ENCODE measurements at places on chromosomes 13 and 19.
A peak's percentile ranks its signal among the peaks of the same experiment; 100 is the strongest.

DNA sequence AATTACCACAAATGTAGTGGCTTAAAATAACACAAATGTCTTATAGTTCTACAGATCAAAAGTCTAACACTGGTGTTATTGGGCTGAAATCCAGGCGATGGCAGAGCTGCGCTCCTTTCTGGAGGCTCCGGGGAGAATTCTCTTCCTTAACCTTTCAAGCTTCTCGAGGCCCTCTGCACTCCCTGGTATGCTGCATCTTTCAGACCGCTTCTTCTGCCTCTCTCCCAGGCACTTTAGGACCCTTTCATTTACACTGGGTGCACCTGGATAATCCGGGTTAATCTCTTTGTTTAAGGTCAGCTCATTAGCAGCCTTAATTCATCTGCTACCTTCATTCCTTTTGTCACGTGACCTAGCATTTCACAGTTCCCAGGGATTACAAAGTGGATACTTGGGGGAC is 211.3 kb upstream of the RFC3 start:
- no peak for DNase-seq
- peaks cover 14% of the 10 kb centered on the region for H3K27me3 ChIP-seq
- H3K36me3 ChIP-seq: no peaks in the 10 kb centered on the region
- H3K27ac ChIP-seq: no peak overlapping the region
- H3K4me3 ChIP-seq: no peak overlapping the region

GRCh38 chr13:61111529-61111928 is 304.1 kb downstream of the PCDH20 start:
- H3K27ac ChIP-seq: no peak overlapping the region
- no peaks in the 10 kb centered on the region for H3K36me3 ChIP-seq

GRCh38 chr19:52923778-52924593 is 758 bp upstream of the ZNF888 start:
- H3K4me1 ChIP-seq: peaks cover 31% of the 10 kb centered on the region
- peak overlapping the region; percentile 62 for H3K27ac ChIP-seq
- peak overlapping the region; percentile 84 for H3K4me3 ChIP-seq
- no peaks in the 10 kb centered on the region for H3K27me3 ChIP-seq
- DNase-seq: no peak

DNA sequence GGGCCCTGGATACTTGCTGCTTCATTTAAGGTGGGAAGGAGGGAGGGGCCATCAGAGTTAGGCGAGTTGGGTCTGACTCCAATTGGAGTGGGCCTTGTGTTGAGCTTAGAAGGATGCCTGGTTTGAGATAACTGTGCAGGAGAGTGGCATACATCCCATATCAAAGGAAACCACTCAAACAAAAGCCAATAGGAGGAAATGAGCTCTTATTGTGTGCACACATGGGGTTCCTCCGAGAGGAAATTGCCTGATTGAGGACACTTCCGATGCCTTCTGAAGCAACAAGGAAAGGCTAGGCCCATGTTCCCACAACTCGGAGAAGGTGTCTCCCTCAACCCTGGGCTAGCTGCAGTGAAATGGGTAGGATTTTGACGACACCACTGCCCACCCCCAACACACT is 19.6 kb downstream of the MBNL2 start:
- H3K4me3 ChIP-seq: no peak overlapping the region
- H3K27ac ChIP-seq: no peak overlapping the region
- H3K4me1 ChIP-seq: peaks cover 40% of the 10 kb centered on the region
- peaks cover 5% of the 10 kb centered on the region for H3K36me3 ChIP-seq
- DNase-seq: no peak

GRCh38 chr19:30760014-30760413 is 387.8 kb downstream of the ZNF536 start:
- H3K27me3 ChIP-seq: no peaks in the 10 kb centered on the region
- no peak overlapping the region for H3K4me3 ChIP-seq
- DNase-seq: no peak
- no peak overlapping the region for H3K27ac ChIP-seq
- no peaks in the 10 kb centered on the region for H3K36me3 ChIP-seq

DNA sequence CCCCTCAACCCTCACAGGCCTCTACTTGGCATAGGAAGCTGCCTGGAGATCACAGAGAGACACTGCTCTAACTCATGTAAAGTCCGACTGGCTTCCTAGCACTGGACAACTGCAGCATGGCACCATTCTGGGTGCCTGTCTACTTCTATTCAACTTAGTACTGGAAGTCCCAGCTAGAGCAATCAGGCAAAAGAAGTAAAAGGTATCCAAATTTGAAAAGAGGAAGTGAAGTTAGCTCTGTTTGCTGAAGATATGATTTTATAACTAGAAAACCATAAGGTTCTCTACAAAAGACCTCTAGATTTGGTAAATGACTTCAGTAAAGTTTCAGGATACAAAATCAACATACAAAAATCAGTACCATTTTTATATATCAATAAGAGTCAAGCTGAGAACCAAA is 1017.6 kb downstream of the PCDH9 start:
- H3K4me1 ChIP-seq: peaks cover 17% of the 10 kb centered on the region
- no peaks in the 10 kb centered on the region for H3K36me3 ChIP-seq
- no peak for DNase-seq

DNA sequence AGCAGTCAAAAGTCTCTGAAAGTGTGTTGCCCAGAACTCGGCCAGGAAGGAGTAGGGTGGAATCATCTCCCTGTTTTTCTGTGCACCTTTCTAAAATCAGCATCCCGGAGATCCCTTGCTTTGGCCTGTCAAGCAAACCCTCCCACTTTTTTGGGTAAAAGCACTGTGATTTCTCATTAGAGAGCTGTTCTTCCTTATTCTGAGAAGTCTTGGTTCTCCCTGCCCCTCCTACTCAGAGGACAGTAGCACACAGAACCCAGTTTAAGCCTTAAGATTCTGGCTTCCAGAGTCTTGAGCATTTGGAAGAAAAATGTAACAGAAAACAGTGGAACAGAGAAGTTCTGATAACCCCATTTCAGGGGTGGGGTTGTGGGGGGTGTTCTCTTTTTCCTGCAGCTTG is 52.6 kb upstream of the KATNAL1 start:
- no peak for DNase-seq
- no peaks in the 10 kb centered on the region for H3K27me3 ChIP-seq
- no peak overlapping the region for H3K27ac ChIP-seq
- H3K4me1 ChIP-seq: peaks cover 13% of the 10 kb centered on the region
- H3K36me3 ChIP-seq: peaks cover 6% of the 10 kb centered on the region
- H3K4me3 ChIP-seq: no peak overlapping the region

GRCh38 chr13:80297094-80297493 is 43.8 kb downstream of the SPRY2 start:
- H3K27ac ChIP-seq: no peak overlapping the region
- H3K36me3 ChIP-seq: no peaks in the 10 kb centered on the region
- no peak overlapping the region for H3K4me3 ChIP-seq
- no peak for DNase-seq
- H3K4me1 ChIP-seq: peaks cover 11% of the 10 kb centered on the region
- no peaks in the 10 kb centered on the region for H3K27me3 ChIP-seq

DNA sequence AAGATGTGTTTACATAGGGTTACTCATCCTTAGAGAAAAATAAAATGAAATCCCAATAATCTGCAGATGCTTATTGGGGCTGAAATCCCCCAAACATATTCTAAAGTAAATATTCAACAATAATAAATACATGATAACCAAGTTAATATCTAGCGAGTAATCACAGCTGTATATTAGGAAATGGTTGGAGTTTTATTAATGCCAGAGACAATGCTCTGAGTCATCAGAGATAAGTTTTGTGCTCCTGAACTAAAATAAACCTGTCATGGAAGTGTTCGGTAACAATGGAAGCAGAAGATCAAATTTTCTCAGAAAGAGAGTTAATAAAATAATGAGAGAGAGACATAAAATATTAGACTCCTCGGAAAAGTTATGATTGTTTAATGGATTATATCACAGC is 31.4 kb downstream of the FLT1 start:
- no peak overlapping the region for H3K4me3 ChIP-seq
- no peak overlapping the region for H3K27ac ChIP-seq
- H3K36me3 ChIP-seq: peaks cover 16% of the 10 kb centered on the region
- DNase-seq: no peak
- H3K27me3 ChIP-seq: no peaks in the 10 kb centered on the region

DNA sequence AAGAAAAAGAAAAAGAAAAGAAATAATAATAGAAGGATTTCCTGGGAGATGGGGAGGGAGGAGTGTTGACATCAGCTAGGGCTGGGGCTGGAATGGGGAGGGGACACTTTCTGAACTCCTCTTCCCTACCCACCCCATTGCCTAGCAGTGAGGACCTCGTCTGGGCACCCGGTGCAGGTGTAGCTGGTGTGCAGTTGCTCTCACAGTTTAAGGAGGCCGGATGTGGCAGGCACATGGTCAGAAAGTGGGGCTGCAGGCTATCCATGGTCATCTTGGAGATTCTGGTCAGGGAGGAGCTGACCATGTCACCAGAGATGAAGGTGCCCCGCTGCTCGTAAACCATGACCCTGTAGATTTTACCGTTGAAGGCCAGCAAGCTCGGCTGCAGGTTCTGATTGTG is 8.5 kb upstream of the TUBB4A start:
- no peak overlapping the region for H3K4me3 ChIP-seq
- no peaks in the 10 kb centered on the region for H3K4me1 ChIP-seq
- no peak overlapping the region for H3K27ac ChIP-seq
- H3K27me3 ChIP-seq: no peaks in the 10 kb centered on the region
- no peak for DNase-seq

GRCh38 chr13:40585911-40586471 is 80.5 kb downstream of the FOXO1 start:
- H3K27ac ChIP-seq: peak overlapping the region; percentile 63
- no peak for DNase-seq
- peaks cover 25% of the 10 kb centered on the region for H3K36me3 ChIP-seq
- peaks cover 92% of the 10 kb centered on the region for H3K4me1 ChIP-seq
- H3K4me3 ChIP-seq: no peak overlapping the region
- H3K27me3 ChIP-seq: no peaks in the 10 kb centered on the region

GRCh38 chr13:30396434-30397075 is 25.7 kb upstream of the UBE2L5 start:
- H3K27me3 ChIP-seq: no peaks in the 10 kb centered on the region
- H3K36me3 ChIP-seq: no peaks in the 10 kb centered on the region
- H3K27ac ChIP-seq: no peak overlapping the region
- H3K4me3 ChIP-seq: no peak overlapping the region
- no peak for DNase-seq
- peaks cover 6% of the 10 kb centered on the region for H3K4me1 ChIP-seq

DNA sequence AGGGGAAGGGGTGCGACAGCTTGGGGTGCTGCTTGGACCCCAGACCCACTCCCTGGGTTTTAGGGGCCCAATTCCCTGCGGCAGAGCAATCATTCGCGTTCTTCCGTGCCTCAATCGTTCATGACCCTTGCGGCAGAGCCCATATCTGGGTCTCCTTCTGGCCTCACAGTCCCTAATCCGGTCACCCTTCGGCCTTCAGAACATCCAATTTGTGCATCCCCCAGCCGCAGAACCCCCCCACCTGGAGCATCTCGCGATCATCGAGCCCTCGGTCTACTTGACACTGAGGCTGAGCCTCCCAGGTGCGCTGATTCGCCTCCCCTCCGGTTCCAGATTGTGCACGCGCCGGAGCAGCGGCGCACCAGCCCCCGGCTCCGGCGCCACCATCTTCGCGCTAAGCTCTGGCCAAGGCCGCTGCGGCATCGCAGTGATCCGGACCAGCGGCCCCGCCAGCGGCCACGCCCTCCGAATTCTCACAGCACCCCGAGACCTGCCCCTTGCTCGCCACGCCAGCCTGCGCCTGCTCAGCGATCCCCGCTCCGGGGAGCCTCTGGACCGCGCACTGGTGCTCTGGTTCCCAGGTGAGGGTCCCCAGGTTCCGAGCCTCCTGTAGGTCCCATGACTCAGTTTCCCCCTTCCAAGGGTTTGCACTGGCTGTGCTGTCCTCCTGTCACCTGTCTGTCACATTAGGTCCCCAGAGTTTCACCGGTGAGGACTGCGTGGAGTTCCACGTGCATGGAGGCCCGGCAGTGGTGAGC is 501 bp downstream of the GTPBP3 start:
- H3K27ac ChIP-seq: peak overlapping the region; percentile 88
- H3K4me3 ChIP-seq: peak overlapping the region; percentile 89
- no peak for DNase-seq
- H3K27me3 ChIP-seq: peaks cover 2% of the 10 kb centered on the region
- peaks cover 35% of the 10 kb centered on the region for H3K36me3 ChIP-seq

DNA sequence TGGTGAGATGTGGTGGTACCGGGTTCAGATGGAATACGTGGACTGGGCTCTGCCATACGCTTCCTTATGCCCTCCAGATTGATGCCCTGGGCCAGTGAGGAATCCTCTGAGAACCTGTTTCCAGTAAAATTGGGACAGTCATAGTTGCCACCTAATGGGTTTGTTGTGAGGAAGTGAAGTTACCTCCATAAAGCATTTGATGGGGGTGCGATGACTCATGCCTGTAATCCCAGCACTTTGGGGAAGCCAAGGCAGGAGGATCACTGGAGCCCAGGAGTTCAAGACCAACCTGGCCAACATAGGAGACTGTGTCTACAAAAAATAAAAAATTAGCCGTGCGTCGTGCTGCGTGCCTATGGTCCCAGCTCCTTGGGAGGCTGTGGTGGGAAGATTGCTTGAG is 4.8 kb downstream of the SNRPA start:
- H3K36me3 ChIP-seq: peaks cover 73% of the 10 kb centered on the region
- H3K4me3 ChIP-seq: peak overlapping the region; percentile 81
- no peak for DNase-seq
- H3K27ac ChIP-seq: peak overlapping the region; percentile 22

DNA sequence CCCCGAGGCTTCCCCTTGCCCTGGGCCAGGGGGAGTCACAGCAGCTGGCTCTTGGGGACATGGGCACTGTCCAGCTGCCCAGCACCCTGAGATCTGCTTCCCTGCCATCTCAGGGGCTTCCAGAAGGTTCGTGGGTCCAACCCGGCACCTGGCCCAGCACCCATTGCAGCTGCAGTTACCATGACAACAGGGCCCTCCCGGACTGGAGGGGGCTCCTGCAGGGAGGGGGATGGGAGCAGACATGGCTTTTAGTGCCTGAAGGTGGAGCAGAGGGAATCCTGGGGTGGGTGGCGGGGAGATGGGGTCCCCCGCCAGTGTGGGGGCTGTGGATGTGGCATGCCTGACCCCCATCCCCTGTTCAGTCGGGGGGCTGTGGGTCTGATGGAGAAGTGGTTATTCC is 14.7 kb downstream of the PIN1 start:
- H3K27me3 ChIP-seq: no peaks in the 10 kb centered on the region
- no peaks in the 10 kb centered on the region for H3K4me1 ChIP-seq
- no peak overlapping the region for H3K4me3 ChIP-seq
- H3K27ac ChIP-seq: no peak overlapping the region
- no peak for DNase-seq
- H3K36me3 ChIP-seq: peaks cover 45% of the 10 kb centered on the region

GRCh38 chr13:70505809-70506208 is 397.6 kb upstream of the KLHL1 start:
- H3K27ac ChIP-seq: no peak overlapping the region
- no peaks in the 10 kb centered on the region for H3K4me1 ChIP-seq
